Peyer's patch (tissue), 4 donors: ENCODE measurements at places on chromosomes 13 and 19. TPM values are rescaled to one million over a fixed set of nuclear protein-coding genes. Genes with fewer than 3 reads are reported as not detected.

Gene NLRP5
- not detected for total RNA-seq

Gene EPSTI1
- total RNA-seq: 45.4 TPM

Gene KIR3DL2
- total RNA-seq: not detected

DNA sequence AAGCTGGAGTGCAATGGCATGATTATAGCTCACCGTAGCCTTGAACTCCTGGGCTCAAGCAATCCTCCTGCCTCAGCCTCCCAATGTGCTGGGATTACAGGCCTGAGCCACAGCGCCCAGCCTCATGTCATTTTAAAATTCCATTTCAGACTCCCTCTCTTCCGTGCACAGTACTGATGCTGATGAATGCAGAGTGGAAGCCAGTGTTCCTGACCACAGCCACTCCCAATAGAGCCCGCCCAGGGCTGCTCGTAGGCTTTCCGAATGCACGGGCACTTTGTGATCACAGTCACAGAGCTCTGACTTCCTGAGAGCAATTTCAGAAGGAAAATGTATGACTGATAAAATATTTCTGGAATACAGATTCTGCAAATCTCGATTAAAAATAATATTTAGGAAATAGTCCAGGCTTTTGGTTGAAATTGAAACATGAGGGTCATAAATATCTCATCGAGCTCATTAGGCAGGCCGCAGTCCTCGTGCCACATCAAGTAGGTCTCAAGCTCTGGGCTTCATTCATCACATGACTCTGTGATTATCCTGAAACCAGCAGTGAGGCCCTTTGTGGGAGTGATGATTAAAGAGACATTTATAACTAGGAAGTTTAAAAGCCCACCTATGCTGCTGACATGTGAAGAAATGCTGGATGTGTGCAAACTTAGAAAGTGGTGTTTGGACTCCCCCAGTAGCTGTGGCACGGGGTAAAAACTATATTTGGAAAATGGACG is 38.9 kb upstream of the AMER2 start:
- no peak overlapping the region for H3K4me3 ChIP-seq
- no peaks in the 10 kb centered on the region for H3K36me3 ChIP-seq
- no peaks in the 10 kb centered on the region for H3K4me1 ChIP-seq
- H3K27ac ChIP-seq: no peak overlapping the region

- no peaks in the 10 kb centered on the region for H3K27me3 ChIP-seq
- no peaks in the 10 kb centered on the region for H3K4me1 ChIP-seq
- DNase-seq: no peak
- H3K36me3 ChIP-seq: no peaks in the 10 kb centered on the region
- H3K4me3 ChIP-seq: no peak overlapping the region
- H3K27ac ChIP-seq: no peak overlapping the region
These were observed 880.6 kb upstream of the GPC6 start for GRCh38 chr13:92346046-92346445.

DNA sequence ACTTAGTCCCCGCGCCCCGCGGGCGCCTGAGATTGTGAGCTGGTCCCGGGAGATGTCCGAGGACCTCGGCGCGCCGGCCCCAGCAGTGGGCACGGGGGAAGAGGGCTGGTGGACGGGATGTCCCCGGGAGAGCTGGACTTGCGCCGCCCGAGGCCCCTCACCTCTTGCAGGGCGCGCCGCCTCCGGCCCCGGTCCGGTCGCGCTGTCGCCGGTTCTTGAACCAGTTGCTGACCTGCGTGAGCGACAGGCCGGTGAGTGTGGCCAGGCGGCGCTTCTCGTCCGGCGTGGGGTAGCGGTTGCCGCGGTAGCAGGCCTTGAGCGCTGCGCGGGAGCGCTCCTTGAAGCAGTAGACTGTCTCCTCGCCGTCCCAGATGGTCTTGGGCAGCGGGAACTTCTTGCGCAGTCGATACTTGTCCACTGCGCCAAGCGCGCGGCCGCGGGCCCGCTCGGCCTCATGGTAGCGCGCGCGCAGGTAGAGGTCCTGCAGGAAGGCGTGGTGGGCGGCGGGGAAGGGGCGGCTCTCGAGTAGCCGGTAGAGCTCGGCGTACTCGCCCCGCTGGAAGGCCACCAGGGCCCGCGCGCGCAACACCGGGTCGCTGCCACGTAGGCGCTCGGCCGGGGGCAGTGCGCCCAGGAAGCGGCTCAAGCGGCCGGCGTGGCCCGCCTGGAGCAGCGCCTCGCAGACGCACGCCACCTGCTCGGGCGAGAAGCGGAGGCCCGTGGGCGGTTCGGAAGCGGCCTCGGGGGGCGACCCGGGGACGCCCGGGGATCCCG is 984 bp downstream of the SIX5 start:
- H3K27ac ChIP-seq: peak overlapping the region; percentile 99
- peak; percentile 72 for DNase-seq
- no peaks in the 10 kb centered on the region for H3K27me3 ChIP-seq
- H3K4me1 ChIP-seq: peaks cover 11% of the 10 kb centered on the region
- peak overlapping the region; percentile 83 for H3K4me3 ChIP-seq

DNA sequence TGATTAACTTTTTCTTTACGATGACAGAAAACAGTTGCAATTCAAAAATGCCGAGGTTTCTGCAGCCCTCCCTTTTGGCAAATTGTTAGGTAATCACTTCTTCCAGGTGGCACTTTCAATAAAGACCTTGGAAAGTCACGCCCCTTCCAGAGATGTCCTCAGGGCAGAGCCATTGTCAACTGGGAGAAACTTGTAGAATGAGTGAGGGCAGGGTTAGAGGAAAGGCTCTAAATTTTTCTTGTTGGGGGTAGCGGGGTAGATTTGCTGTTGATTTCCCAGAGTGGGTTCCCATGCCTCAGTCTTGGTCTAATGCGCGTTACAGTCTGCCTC is 421.1 kb downstream of the FGF9 start:
- no peaks in the 10 kb centered on the region for H3K4me1 ChIP-seq
- H3K27me3 ChIP-seq: no peaks in the 10 kb centered on the region
- no peak overlapping the region for H3K27ac ChIP-seq
- no peak for DNase-seq
- no peaks in the 10 kb centered on the region for H3K36me3 ChIP-seq

DNA sequence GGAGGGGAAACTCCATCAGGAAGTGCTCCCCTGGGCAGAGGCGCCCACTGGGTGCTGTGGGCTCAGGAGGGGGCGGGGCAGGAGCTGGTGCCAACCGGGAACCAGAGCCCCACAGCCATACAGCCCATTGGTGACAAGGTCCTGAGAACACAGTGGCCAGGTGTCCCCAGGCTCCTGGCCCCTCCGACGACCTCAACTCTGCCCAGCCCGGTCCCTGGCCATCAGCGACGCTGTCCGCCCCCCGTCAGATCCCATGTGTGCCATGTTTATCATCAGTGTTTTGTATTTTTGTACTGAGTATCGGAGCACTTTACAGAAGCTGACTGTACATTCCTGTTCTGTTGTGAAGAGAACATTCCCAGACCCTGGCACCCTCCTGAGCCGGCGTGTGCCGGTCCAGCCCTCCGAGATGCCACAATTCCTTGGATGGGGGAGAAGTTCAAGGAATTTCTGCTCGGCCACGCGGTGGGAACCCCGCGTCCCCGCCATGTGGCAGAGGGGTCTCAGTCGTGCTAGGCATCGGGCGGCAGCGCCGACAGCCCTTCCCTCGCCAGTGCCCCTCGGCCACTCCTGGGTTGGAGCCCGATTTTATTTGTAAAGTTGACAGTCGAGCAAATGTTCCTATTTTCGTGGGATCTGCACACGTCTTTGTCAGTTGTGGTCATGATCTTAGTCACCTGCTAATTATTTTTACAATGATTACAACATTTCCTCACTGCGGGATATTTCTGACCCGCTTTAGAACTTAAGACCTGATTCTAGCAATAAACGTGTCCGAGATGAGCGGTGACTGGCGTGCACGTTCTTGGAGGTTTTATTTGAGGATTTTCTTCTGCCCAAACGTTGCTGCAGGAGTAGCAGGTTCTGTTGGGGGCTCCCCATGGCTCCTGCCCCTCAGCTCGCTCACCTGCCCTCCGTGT is 16.9 kb downstream of the PEX11G start:
- no peak overlapping the region for H3K4me3 ChIP-seq
- H3K27me3 ChIP-seq: no peaks in the 10 kb centered on the region
- H3K27ac ChIP-seq: no peak overlapping the region
- no peak for DNase-seq
- H3K36me3 ChIP-seq: peaks cover 60% of the 10 kb centered on the region

DNA sequence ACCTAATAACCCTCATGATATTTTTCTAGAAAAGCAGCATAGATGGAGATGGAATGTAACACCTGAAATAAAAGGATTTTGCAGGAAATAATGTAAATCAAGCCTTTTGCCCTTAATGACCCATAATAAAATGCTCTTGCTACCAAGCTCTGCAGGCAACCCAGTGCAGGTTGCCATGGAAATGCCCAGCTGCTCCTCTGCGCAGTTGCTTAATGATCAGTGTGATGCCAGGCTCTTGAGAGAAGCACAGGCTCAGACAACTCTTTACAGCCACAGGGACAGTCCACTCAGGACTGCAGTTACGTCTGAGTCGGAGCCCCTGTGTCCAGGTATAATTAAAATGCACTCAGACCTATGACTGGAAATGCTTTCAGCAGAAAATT is 165.5 kb downstream of the LACC1 start:
- no peaks in the 10 kb centered on the region for H3K36me3 ChIP-seq
- H3K27ac ChIP-seq: no peak overlapping the region
- no peaks in the 10 kb centered on the region for H3K27me3 ChIP-seq
- H3K4me1 ChIP-seq: no peaks in the 10 kb centered on the region

DNA sequence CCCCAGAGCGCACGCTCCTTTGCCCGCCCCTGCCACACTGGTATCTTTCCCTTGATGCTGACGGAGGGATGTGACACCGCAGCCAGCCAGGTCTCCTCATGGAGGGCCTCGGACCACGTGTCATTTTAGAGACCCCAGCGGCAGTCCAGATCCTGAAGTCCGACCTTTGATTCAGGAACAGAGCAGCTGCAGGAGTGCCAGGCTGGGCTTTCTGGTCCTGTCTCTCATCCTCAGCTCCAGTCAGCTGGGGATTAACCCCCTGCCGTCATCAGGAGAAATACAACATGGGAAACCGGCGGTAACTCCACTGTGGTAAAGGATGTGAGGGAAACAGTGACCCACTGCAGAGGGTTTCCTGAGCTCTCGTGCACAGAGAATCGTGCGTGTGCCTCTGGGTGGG is 140.6 kb downstream of the SIPA1L3 start:
- no peaks in the 10 kb centered on the region for H3K36me3 ChIP-seq
- no peaks in the 10 kb centered on the region for H3K27me3 ChIP-seq
- H3K27ac ChIP-seq: peak overlapping the region; percentile 86
- H3K4me3 ChIP-seq: no peak overlapping the region
- H3K4me1 ChIP-seq: peaks cover 25% of the 10 kb centered on the region

- no peaks in the 10 kb centered on the region for H3K36me3 ChIP-seq
- H3K4me3 ChIP-seq: no peak overlapping the region
- H3K27me3 ChIP-seq: no peaks in the 10 kb centered on the region
- no peak overlapping the region for H3K27ac ChIP-seq
- H3K4me1 ChIP-seq: no peaks in the 10 kb centered on the region
These were observed 154.9 kb downstream of the NUFIP1 start for GRCh38 chr13:44834404-44834803.

DNA sequence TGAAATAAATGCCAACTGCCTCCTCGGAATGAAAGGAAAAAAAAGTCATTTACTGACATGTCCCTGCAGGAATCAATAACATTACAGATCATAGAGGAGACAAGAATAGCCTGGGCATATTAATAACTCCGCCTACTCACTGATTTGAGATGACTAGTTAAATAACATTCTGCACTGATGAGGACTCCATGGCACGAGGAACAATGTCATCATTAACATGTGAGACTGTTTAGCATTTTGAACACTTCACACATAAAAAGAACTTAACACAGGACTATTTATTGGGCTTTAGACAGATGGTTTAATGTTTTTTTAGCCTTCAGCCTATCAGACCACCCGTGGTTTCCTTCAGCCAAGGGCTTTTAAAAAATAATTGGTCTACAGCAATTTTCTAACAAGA is 170.1 kb downstream of the OLFM4 start:
- no peaks in the 10 kb centered on the region for H3K36me3 ChIP-seq
- H3K27me3 ChIP-seq: no peaks in the 10 kb centered on the region
- H3K4me1 ChIP-seq: no peaks in the 10 kb centered on the region

DNA sequence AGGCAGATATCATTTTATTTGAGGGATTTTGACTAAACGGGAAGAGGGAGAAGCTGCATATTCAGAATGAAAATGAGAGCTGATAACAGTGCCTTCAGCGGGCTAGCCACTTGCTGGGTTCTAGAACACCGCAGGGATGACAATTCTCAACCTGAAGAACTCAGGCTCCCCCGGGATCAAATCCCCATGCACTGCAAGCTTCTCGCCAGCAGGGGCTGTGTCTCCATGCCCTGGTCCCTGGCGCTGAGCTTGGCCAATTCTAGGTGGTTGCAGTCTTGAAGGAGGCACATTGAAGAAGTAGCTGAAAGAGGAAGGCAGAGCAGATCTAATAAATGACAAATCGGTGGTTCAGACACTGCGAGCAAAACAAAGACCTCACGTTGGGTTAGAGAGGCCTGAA is 128.7 kb downstream of the UQCRFS1 start:
- H3K4me3 ChIP-seq: no peak overlapping the region

DNA sequence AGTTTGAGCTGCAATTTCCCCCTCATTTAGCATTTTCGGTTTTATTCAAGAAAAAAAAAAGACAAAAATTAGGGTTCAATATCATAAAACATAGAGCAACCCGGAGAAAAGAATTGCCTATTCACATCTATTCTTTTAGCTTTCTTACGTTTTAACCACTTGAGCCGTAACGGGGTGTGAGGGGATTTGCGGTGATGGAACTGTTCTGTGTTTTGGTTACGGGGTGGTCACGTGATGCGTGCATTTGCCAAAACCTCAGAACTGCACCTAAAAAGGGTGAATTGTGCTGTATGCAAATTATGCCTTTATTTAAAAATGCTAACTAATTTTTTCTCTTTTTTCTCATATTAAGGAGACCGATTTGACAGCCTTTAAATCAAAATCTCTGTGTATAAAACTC is 22.1 kb downstream of the CLEC11A start:
- no peak overlapping the region for H3K4me3 ChIP-seq
- no peak for DNase-seq
- no peaks in the 10 kb centered on the region for H3K27me3 ChIP-seq
- H3K4me1 ChIP-seq: no peaks in the 10 kb centered on the region
- no peak overlapping the region for H3K27ac ChIP-seq

GRCh38 chr13:59728896-59729545 is 434.7 kb downstream of the DIAPH3 start:
- no peaks in the 10 kb centered on the region for H3K27me3 ChIP-seq
- no peak overlapping the region for H3K4me3 ChIP-seq
- DNase-seq: no peak
- H3K4me1 ChIP-seq: no peaks in the 10 kb centered on the region

DNA sequence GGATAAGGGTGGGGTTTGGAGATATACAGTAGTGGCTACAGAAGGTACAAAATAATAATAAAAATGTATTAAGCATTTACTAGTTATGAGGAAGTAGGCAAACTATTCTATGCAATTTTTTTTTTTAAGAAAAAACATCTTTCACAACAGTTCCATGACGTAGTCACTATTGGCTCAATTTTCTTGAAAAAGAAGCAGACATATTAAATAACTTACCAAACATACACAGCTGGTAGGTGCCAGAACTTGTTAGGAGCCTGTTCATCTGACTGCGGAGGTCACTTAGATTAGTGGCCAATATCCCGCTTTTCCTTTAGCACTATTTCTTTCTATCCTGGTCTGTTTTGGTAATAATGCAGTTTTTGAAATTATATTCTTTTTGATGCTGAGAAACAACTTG is 593.5 kb downstream of the KCTD12 start:
- no peak overlapping the region for H3K27ac ChIP-seq
- no peaks in the 10 kb centered on the region for H3K27me3 ChIP-seq
- H3K36me3 ChIP-seq: no peaks in the 10 kb centered on the region
- DNase-seq: no peak
- no peaks in the 10 kb centered on the region for H3K4me1 ChIP-seq

GRCh38 chr13:54852831-54853230 is 1824.2 kb downstream of the OLFM4 start:
- DNase-seq: no peak
- H3K36me3 ChIP-seq: no peaks in the 10 kb centered on the region
- H3K4me3 ChIP-seq: no peak overlapping the region
